ENCODE measurements at places on chromosomes 3 and 15. TPM values are rescaled to one million over a fixed set of nuclear protein-coding genes. Genes with fewer than 3 reads are reported as not detected.

Gene PLCB2
- 61.2 TPM for total RNA-seq

Gene SLC2A2
- total RNA-seq, result not detected

Gene SLC6A1
- 0.84 TPM for total RNA-seq

Gene PLSCR5
- total RNA-seq, result not detected

Gene SPSB4
- total RNA-seq, result 1.2 TPM

Gene LYZL4
- total RNA-seq, result not detected

- H3K27me3 ChIP-seq, result no peaks in the 10 kb centered on the region
- H3K4me1 ChIP-seq, result no peaks in the 10 kb centered on the region
- H3K36me3 ChIP-seq, result no peaks in the 10 kb centered on the region
- no peak for DNase-seq
Observed at GRCh38 chr15:73142802-73143762, 90.8 kb downstream of the NEO1 start.

GRCh38 chr15:48842501-48842900 lies 31.6 kb upstream of the CEP152 start:
- no peak overlapping the region for H3K4me3 ChIP-seq
- no peak for DNase-seq
- no peaks in the 10 kb centered on the region for H3K36me3 ChIP-seq
- no peaks in the 10 kb centered on the region for H3K4me1 ChIP-seq
- no peak overlapping the region for H3K27ac ChIP-seq

DNA sequence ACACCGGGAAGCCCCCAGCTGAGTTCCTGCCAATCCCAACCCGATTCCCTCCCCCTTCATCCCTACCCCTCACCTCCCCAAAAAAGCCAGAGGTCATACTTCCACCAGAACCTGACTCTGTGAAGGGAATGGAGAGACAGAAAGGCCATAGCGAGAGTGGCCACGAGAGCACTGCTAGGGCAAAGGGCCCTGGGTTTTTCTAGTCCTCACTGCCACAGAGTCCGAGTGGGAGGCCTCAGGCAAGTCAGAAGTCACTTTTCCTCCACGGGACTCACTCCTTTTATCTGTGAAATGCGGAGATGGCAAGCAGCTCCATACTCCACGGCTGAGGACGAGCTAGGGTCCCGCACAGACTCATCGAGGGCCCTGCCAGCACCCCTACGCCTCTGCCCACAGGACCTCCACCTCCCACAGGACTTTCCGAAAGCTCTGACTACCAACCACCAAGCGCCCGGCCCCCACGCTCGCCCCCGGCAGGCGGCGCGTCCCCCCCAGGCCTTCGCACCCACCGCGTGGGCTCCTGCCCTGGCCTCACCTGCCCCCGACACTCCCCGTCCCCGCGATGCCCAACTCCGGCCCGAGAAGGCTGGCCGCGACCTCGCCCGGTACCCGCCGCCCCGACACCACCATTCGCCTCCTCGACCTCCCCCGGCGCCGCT lies 792 bp downstream of the ATP13A3 start:
- no peaks in the 10 kb centered on the region for H3K27me3 ChIP-seq
- H3K27ac ChIP-seq, result peak overlapping the region; percentile 86
- H3K36me3 ChIP-seq, result no peaks in the 10 kb centered on the region
- H3K4me1 ChIP-seq, result peaks cover 30% of the 10 kb centered on the region

DNA sequence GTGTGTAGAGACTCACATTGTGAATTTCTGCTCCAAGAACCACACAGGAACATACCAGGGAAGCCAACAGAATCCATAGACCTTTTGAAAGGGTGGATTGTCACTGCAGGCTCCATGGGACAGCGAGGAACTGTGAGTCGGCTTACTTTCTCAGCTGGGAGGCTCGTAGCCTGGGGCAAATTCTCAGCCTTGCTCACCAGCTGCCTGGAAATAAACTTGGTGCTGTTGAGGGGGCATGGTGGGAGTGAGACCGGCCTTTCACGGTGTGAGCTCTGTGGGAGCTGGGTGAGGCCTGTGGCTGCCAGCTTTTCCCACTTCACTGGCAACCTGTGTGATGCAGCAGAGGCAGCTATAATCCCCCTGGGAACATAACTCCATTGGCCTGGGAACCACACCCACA lies 146.6 kb upstream of the P2RY1 start:
- H3K27ac ChIP-seq, result no peak overlapping the region
- DNase-seq, result no peak
- H3K4me1 ChIP-seq, result no peaks in the 10 kb centered on the region
- H3K27me3 ChIP-seq, result no peaks in the 10 kb centered on the region

All from upper lobe of right lung (tissue), 1 donor.